Astrocyte of the hippocampus (primary cell): ENCODE measurements at places on chromosomes 12 and 14.

- DNase-seq, result no peak
Observed at GRCh38 chr12:116074686-116075085, 202.8 kb downstream of the MED13L start.

GRCh38 chr12:113469224-113469948 is 2.3 kb downstream of the LHX5 start:
- DNase-seq, result no peak

- no peak for DNase-seq
Observed at GRCh38 chr14:82786483-82786880, 1252.8 kb upstream of the SEL1L start.

- DNase-seq, result no peak
Observed at GRCh38 chr12:25502596-25502995, 50.5 kb downstream of the LMNTD1 start.

DNA sequence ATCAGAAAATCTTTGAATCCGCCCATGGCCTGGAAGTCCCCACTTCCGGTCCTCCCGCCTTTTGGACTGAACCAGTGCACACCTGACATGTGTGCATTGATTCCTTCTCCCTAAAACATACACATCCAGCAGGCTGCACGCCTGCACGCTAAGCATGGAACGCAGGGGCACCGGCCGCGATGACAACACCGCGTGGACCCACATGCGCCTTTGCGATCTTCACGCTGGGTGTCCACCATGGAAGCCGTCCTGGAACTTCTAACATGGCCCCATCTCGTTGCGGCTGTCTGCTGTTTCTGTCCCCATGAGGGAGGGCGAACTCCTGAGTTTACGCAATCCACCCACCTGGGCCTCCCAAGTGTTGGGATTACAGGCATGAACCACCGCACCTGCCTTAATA is 73.7 kb downstream of the GALNT9 start:
- no peak for DNase-seq

DNA sequence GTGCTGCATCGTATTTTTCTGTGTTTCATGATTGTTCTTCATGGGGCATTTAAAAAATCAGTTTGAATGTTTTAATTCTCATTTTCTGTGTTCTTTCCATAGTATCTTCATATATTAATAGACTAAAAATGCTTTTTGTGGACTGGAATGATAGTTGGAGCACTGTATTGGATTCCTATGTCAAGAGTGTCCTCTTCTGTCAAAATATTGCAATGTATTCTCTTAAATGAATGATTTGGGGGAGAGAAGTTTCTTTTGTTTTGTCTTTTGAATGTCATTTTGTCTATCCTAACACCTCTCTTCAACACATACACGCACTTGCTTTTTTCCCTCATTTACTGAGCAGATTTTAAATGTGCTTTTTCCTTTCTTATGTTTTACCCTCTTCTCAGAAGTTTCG is 4.7 kb upstream of the EIF2S3B start:
- no peak for DNase-seq

DNA sequence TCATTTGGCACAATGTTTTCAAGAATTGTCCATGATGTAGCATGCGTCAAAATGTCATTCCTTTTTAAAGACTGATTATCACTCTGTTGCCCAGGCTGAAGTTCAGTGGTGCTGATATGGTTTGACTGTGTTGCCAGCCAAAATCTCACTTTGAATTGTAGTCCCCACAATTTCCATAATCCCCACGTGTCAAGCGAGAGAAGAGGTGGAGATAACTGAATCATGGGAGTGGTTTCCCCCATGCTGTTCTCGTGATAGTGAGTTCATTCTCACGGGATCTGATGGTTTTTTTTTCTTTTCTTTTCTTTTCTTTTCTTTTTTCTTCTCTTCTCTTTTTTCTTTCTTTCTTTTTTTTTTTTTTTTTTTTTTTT is 21.8 kb upstream of the LRRK2 start:
- DNase-seq, result no peak

- no peak for DNase-seq
Observed at GRCh38 chr12:2453076-2453760, 341.6 kb upstream of the FKBP4 start.
